ENCODE measurements at places on chromosomes 2 and 18.

DNA sequence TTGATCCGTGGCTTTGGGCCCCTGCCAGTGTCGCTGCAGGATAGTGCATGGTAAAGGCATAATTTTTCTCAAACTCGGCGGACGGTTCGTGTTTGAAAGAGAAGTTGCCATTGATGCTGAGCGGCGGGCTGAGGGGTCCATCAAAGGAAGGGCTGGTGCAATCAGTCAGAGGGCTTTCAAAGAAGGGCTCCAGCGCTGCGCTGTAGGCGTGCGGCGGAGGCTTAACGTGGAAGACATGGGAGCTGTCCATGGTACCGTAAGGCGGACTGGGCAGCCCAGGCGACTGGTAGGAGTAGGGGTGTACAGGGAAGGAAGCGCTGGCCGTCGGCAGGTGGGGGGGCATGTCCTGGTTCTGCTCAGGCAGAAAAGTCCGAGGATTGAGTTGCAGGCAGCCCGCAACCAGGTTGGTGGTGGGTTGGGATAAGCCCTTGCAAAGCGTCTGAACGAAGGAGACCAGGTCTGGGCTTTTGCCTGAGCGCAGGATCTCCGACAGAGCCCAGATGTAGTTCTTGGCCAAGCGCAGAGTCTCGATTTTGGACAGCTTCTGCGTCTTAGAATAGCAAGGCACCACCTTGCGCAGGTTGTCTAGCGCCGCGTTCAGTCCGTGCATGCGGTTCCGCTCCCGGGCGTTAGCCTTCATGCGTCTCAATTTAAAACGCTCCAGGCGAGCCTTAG, 2.3 kb downstream of the NEUROD1 start:
- no peak for DNase-seq

DNA sequence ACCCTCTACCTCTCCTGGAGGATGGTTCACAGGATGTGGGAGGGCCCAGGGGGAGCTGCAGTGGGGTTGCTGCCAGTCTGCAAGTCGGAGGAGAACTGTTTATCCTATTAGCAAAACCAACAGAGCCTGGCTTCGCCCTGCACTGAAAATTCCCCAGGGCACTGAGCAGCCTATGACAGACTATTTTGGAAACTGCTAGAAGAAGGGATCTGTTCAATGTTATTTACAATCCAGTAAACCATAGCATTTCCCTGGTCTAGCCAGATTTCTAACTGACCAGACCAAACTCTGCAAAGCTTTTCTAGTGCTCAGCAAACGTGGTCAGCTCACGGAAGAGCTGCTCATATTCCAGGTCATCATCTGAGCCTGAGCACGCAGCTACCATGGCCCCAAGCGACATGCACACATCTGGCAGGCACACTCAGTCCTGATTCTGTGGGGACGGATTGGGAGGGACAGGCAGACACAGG, 64.8 kb upstream of the PID1 start:
- no peak for DNase-seq

DNA sequence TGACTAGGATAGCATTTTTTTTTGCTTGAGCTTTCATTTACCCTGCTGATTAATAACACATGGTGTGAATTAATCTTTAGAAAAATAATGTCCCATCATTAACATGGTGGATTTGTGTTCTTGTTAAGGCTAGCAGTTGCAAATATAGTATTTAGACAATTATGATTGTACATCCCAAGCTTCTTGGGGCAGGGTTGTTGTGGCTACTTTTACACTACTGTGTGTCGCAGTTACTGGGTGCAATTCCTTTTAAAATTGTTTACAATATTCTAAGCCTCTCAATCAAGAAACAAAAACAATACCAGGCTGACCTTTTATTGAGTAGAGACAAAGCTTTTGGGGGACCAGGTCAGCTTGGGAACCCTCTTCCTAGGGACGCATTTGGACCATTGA, 2.5 kb downstream of the FMNL2 start:
- DNase-seq, result no peak

DNA sequence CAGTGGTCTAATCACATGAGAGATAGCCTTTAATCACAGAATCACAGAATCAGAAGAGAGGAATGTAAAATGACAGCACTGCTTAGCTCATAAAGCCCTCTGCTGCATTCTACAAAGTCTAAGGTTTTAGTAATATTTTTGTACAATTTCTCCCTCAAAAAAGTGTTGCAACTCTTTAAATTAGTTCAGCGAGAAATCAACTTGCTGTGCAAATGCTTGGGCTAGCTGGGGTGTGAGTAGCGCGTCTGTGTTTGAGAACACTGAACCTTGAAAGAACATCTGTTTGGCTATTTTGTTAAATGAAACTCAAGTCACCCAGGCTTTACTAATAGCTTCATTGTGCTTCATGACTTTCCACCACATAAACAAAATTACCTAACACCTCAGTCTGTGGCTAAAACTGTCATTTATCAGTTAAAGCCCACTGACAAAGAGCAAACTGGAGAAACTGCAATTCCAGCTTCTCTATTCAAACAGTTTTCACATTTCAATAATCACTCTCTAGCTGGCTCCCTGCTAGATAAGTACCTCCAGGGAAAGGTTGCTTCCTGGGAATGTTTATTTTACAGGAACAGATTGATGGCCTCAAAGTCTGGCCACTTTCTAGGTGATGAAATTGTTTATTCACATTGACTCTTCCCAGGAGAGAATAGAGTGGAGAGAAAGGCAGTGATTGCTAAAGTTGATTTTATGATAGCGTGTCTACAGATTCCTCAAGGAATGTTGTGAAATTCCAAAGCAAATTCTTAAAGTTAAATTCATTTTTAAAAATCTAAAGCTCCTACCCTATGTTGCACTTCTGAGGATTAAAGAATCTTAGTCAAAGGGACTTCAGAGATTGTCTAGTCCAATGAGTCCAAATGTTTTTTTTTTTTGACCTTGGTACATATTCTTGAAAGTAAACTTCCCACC, 36.0 kb upstream of the STAT1 start:
- peak; percentile 90 for DNase-seq

GRCh38 chr2:120716641-120717585, 18.8 kb upstream of the GLI2 start:
- DNase-seq, result no peak

DNA sequence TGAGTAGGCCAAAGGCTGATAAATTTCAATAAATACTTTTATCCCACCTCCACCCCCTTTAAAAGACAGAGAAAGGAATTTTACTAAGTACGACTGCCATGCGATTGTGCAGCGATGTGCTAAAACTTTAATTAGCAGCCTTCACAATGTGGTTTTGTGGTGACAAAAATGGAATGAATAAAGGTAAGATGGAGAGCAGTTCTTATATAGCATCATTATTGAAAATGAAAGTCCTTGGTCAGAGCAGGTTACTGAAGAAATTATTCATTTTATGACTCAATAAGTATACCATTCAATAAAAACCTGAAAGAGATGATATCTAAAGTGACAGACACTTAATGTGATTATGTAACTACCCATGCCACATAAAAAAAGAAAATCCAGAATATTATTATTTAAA, 33.2 kb upstream of the MTIF2 start:
- DNase-seq, result no peak

GRCh38 chr2:219907011-219907365, 279.6 kb downstream of the SLC4A3 start:
- DNase-seq, result no peak

DNA sequence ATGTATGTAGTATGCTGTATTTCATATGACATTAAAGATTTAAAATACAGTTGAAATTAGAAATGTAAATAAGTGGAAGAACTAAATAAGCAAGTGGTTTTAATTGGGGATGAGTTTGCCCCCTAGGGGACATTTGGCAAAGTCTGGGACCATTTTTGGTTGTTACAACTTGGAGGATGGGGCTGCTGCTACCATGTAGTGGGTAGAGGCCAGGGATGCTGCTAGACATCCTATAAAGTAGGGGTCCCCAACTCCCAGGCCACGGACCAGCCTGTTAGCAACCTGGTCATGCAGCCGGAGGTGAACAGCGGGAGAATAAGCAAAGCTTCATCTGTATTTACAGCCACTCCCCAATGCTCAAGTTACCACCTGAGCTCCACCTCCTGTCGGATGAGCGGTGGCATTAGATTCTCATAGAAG, 27.9 kb upstream of the ASNSD1 start:
- DNase-seq, result no peak

GRCh38 chr2:138723196-138723987, 56.8 kb downstream of the NXPH2 start:
- no peak for DNase-seq

DNA sequence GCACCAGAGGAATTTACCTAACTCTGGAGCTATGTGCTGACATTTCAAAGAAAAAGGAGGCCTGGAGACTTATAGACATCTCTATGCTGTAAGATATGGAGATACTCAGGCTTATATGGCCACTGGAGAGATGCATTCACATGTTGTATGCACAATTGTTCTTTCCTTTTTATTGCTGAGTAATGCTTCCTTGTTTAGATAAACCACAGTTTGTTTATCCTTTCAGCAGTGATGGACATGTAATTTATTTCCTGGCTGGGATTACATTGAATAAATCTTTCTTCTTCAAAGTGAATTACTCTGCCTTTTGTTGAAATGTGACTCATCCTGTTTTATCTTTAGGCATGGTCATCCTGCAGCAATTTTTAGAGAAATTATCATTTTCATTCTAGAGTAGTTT, 716.7 kb upstream of the GCFC2 start:
- DNase-seq, result no peak

GRCh38 chr2:47658646-47659320, 124.2 kb upstream of the MSH6 start:
- no peak for DNase-seq

- no peak for DNase-seq
These were observed 270.4 kb upstream of the CCDC68 start for GRCh38 chr18:55229682-55230081.

DNA sequence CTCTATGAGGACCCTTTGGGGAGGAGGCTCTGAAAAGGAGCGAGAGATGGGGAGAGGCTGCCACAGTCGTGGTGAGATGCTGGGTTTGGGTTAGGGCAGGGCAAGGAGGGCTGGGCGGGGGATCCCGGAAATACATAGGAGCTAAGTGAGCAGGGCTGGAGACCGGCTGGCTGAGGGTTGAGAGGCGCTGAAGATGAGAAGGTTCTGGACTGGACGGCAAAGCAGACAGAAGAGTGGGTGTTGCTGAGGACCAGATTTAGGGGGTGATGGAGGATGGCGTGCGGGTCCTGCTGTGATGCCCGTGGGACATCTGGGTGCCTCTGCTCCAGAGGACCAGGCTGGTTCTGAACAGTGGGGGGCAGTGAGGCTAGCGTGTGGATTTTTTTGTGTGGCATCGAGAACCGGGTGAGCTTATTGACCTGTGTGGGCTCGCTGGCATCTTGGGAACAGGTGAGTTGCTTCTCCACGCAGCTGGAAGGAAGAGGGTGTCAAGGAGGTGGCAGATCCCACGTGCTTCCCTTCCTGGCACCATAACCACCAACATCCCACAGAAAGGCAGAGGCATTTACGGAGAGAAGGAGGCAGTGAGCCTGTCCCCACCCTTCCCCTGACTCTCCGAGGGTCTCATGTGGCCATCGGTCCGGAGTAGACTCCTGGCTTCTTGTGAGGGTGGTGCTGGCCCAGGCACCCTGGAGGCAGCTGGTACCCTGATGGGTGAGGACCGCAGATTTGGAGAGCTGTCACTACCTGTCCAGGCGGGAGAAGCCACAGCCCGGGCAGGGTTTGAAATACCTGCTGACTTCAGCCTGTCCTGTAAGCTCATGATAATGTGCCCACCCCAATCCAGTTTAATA, 70.3 kb downstream of the ASB1 start:
- no peak for DNase-seq

DNA sequence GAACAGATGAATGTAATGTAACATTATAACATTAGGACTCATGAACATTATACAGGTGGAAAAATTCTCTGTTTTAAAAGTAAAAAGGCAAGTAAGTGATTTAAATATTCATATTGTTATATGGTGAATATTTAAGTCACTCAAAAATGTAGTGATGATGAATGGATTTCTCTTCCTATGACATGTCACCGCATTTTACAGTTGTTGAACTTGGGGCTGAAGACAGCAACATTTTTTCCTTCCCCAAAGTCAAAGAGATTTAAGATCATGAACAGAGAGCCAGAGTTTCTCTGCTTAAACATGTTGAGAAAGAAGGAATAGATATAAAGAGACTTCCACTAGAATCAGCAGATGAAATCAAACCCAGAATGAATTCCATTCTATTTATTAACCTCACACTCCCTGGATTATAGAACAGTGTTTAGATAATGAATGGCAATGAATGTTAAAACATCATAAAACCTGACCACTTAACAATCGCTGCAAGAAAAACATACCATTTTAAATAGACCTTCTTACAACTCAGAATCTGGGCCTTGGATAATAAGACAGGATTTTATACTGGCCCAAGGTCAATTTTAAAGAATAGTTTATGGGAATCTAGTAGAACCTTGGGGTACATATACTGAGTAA, 163.6 kb upstream of the SIX2 start:
- no peak for DNase-seq

- no peak for DNase-seq
These were observed 16.6 kb upstream of the HRH4 start for GRCh38 chr18:24443870-24444269.

DNA sequence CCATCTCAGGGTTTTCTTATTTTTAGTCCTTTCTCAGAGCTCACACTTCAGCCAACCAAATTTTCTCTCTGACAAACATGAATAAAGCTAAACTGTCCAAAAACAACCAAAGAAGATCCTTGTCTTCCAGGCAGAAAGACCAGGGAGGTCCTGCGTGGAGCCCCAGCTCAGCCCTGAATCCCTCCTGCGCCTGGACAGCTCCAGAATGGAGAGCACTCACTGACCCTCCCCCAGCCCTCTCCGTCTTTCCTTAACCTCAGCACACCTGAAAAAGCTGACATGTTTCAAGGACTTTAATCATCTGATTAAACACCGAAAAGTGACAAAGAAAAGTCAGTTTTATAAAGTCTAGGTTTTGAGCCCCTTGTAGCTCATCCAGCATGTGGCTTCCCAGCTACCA, 22.9 kb upstream of the GNAL start:
- no peak for DNase-seq

- no peak for DNase-seq
These were observed 55.8 kb downstream of the OXER1 start for GRCh38 chr2:42708179-42708578.

GRCh38 chr2:57156231-57156924, 890.2 kb upstream of the VRK2 start:
- DNase-seq, result no peak

DNA sequence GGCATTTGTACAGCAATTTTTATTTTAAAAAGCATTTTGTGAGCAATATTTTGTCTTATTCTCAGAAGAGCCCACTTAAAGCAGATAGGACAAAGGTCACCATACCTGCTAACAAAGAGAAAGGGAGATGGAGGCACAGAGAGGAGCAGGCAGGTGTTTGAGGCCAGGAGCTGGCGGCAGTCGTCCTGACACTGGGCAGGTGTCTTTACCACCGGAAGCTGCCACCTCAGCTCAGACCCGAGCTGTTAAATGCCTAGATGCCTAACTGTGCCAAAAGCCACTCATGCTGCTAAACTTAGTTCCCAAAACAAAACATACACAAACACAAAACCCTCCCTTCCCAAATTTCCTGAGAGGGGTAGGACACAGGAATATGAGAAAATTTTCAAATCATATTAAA, 120.9 kb downstream of the CNTNAP5 start:
- peak; percentile 69 for DNase-seq

- DNase-seq, result no peak
These were observed 51.5 kb downstream of the TMEM18 start for GRCh38 chr2:625415-626333.

Measured in NCI-H2081 (cell line).